ENCODE measurements at places on chromosomes 6 and 20.

GRCh38 chr20:20492521-20493332, 124.8 kb downstream of the INSM1 start:
- DNase-seq, result no peak

GRCh38 chr6:31586599-31587281, 663 bp downstream of the LST1 start:
- no peak for DNase-seq

DNA sequence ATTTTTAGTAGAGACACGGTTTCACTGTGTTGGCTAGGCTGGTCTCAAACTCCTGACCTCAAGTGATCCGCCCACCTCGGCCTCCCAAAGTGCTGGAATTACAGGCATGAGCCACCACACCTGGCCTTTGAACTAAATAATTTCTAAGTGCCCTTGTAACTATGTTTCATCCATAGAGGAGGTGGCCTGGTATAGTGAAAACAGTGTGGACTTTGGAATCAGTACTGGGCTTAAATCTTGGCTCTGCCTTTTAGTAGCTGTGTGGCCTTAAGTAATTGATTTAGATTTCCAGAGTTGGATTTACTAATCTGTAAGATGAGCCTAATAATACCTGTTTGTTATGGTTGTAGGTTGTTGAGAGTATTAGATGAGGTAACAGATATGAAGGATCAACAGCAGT, 14.2 kb upstream of the TGM3 start:
- DNase-seq, result no peak

DNA sequence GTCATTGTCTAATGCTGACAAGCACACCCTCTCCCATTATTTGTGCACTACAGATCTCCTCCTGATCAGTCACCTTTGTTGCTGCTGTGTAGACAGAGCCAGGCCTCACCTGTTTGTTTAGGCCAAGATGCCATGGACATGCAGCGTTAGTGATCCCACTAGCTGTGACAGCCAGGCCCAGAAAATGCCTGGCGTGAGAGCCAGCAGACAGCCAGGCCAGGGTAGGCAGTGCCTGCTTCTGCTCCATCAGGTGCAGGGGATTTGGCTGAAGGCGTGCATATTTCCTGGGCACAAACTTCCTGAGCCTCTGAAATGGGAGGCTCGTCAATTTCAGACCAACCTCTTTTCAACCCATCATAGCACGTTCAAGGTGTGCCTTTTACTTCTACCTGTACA, 27.3 kb downstream of the MANBAL start:
- DNase-seq, result no peak

DNA sequence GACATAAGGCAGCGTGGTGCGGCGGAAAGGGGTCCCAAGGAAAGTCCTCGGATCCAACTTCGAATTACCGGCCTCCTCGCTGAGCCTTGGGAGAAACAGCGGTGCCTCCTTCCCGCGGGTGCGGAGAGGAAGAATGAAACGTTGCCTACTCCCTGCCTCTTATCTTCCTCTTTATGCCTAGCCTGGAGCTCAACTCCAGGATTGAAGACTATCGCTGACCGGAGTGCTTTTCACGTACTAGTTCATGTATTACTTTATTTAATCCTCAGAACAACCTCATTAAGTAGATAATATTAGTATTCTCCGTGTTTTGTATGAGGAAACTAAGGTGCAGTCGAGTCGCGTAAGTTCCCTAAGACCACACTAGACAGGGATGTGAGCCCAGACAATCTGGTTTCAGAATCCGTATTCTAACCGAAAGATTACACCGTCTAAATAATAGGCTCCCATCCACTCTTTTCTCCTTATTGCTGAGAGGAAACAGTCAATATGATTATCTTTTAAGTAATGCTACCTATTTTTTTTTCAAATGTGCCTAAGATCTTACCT, 793 bp upstream of the PDSS2 start:
- DNase-seq, result no peak

DNA sequence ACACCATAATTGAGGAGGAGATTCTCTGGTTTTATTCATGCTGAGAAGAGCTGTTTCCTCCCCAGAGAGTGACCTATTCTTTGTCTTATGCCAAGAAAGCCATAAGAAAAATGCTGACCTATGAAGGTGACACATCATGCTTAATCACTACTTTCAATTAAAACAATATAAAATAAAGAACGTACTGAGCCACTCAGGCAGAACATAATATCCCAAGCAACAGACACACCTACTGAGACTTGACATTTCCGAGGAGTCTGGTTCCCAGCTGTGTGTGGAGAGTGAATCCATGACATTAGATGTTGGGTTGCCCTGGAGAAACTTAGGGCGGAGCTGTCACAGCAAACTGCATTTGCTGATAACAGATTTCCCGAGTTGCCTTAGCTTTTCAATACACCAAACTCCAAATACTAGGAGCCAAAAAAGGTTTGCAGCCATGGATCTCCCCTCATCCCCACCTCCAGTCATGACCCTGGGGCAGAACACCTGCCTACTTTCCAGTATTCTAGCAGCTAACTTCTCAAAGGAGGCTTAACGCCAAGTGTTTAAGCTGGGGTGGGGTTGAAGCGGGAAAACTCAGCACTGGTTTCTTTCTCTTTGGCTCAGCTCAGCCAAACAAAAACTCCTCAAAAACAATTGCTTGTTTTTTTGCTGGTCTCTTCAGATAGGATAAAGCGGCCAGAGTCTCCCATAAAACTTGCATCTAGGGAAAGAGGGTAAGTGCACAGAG, 92.2 kb downstream of the BACH2 start:
- DNase-seq, result no peak

DNA sequence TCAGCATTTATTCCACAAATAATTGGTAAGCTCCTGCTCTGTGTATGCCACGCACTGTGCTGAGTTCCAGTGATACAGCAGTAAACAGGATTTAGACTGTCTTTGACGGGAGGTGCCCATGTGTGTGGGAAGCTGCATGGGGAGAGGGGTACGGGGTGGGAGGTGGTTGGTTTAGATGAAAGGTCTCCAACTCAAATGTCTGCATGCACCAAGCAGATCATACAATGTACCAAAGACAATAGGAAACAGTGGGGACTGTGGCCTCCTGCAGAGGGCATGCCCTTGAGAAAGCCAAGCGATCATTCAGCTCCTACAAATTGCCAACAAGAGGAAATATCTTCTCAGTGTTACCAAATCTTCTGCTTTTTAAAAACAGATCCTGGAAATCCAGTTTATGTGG, 36.1 kb downstream of the SLC22A2 start:
- DNase-seq, result no peak

DNA sequence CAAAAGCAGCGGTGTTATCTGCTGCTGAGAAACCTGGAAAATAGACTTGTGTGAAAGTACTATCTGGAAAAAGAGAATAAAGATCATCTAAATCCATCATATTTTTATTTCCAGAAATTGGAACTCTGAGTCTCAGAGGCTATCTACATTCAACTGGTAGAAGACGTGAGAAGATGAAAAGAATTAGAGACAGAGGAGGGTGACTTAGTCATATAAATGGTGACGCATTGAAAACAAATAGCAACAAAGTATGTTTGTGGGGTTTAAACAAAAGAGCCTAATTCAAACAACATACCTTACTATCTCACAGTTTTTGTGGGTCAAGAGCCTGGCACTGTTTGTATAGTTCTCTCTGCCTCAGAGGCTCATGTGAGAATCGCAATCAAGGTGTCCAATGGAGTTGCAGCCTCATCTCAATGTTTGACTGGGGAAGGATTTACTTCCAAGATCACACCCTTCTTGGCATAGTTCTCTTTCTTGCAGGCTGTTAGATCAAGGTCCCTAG, 757.1 kb upstream of the SLC35B3 start:
- DNase-seq, result no peak

DNA sequence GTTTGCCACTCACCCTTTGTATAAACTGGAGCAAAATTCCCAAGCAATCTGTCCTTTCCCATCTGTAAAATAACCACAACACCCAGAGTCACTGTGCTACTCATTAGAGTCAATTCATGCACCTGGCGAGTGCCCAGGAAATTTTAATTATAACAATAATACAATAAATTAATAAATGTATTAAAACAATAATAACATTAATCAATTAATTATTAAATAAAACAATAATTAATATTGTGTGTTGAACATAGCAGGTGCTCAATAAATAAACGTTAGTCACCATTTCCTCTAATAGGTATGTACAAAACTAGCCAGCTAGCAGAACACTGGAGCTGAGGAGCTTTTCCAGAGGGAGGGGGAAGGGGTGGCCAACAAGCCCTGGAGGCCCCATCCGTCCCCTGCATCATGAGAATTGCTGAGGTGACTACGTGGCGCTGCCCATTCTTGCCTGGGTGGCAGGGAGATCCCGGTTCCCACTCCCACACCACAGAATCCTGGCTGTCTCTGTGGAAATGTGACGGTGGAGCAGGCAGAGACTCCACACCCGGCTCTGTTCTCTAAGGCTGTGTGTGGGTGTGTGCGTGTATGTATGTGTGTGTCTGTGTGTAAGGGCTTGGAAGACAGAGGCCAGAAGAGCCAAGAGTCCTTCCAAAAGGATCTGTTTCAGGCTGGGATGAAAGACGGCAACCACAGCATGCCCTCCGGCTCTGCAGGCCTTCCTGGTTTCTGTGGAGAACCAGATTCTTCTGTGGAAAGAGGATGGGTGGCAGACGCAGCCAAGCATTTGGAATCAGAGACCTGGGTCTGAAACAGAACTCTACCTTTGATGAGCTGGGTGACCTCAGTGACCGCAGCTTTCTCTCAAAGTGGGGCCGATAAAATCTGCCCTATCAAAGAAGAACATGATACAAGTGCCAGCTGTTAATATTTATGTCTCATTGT, 18.8 kb upstream of the EZR start:
- no peak for DNase-seq

DNA sequence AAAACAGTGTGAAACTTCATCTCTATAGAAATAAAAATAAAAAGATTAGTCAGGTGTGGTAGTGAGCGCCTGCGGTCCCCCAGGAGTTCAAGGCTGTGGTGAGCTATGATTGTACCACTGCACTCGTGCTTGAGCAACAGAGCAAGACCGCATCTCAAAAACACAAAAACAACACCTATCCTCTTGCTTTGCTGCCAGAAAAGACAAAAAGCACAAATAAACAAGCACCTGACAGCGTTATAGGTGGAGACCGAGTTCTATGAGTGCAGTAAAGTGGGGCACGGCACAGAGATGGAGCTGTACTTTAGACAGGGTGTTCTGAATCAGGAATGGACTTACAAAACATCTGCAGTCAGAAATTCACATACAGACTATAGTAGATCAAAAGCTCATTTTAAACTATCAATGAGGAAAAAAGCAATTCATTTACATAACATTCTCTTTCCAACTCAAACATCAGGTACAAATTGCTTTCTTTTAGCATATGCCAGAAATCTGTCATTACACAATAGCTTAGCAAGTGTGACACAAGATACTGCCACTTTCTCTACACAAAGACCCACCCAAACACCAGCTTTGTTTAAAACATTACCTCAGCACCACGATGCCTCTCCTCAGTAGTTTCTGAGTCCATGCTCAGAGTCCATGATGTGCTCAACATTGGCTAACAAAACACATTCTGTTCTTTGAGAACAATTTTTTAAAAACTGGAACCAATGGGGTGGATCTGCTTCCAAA, 10.1 kb downstream of the EZR start:
- DNase-seq, result no peak

DNA sequence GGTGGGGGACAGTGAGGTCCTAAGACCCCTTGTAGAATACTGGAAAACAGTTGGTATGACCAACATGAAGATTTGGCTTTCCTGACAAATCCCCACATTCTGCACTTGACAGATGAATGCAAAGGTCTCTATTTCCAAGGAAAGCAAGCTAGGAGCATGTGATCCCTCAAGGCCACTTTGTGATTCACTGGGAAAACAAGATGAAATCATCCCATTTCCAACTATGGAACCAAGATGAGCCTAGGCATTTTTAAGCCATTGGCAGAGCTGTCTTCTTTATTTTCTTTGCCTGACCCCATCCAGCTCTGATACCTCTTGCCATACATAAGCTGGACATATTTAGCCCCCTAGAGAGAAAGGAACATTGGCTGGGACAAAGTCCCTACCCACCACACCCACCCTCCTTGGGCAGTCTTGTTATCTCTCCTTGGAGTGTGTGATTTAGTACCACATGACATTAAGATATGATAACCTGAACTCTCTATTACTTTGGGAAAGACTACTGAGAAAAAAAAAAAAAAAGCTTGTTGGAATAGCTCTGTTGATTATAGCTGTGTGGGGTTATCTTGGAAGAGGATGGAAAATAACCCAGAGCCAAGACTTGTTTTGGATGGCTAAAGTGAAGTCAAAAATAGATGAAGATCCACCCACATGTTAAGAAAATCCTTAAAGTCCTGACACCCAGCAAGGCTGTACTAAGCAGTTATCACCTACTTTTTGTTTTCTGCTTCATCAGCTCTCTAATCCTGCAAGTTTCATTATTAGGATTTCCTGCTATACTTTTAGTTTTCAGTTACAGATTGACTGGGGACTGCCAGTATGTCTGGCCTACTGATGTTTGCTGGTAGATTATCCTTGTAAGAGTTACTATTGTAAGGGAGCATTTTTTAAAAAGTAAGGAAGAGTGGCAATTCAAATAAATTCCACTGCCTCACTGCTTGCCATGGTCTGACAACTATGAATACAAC, 90.1 kb upstream of the PREP start:
- DNase-seq, result no peak

- DNase-seq, result no peak
Observed at GRCh38 chr6:5666695-5667094, 340.0 kb downstream of the NRN1 start.

DNA sequence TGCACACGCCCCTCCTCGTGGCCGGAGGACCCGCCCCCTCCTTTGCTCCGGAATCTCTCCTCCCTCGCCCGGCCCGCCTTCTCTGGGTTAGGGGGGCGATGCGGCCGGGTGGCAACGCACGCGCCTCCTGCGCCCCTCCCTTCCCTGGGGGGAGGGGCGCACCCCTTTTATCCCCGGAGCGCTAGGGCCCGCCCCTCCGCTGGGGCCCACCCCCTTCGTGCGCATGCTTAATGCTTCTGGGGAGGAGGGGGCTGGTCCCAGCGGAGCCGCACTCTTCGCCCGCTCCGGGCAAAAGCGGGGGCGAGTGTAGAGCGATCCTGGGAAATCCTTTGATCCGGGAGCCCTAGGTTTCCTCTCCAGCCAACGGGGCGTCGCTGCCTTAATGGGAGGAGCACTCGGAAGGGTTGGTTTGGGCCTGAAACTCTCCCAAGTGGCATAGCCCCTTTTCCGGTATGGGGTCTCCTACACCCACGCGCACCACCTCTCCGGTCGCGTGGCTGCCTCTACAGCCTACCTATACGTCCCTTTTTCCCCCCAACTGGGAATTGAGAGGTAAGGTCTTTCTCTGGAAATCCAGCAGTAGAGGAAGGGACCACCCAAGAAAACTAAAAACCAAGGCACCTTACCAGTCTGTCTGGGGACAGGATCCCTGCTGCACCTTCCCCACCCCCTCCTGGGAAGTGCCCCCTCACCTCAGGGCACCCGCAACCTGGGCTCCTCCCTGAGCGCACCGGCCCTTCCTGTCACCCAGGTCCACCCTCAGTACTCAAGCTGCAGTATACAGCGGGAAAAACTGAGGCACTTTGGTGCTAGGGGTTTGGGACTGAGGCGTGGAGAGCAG, 2.1 kb downstream of the SOX12 start:
- DNase-seq, result peak; percentile 76

- no peak for DNase-seq
Observed at GRCh38 chr6:153563001-153563400, 431.9 kb upstream of the RGS17 start.

GRCh38 chr6:17653198-17653882, 53.2 kb downstream of the FAM8A1 start:
- DNase-seq, result no peak

All from H54 (cell line).